ENCODE measurements at places on chromosomes 6 and 20.

DNA sequence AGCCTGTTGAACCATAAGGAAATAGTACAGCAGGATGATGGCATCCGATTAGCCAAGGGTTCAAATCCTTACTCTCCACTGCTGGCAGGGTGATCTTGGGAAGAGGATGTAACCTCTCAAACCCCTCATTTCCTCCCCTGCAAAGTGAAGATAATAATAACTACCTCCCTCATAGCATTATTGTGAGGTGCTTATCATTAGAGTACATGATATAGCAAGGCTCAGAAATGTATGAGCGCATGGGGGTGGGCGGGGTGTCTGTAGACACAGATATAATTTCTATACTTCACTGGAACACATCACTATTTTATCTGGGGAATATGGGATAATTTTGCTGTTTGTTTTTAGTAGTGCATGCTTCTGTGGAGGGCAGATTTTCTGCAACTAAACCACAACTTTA is 89.8 kb upstream of the LAMP5 start:
- DNase-seq = no peak

GRCh38 chr6:5587648-5588047 is 326.3 kb downstream of the FARS2 start:
- DNase-seq = no peak

- DNase-seq = no peak
These were observed 74.5 kb downstream of the LINC00237 start for GRCh38 chr20:21031666-21032065.

GRCh38 chr20:20956513-20956931 is 149.6 kb downstream of the LINC00237 start:
- no peak for DNase-seq

- DNase-seq = no peak
These were observed 650 bp upstream of the TTK start for GRCh38 chr6:80003826-80004172.

DNA sequence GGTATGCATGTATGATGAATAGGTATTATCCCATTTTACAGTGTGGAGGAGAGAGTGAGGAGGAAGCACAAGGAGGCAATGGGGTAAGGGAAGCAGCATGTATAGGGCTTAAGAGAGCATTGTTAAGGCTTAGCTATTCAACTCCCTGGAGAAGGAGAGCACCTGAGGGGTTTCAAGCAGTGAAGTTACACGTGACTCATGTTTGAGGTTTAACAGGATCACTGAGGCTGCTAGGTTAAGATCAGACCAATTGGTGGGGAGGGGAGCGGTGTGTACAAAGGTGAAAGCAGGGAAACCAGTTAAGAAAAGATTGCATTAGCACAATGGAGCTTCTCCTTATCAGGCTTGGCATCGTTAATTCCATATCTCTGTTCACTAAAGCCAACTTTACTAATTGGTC is 64.4 kb upstream of the NHSL1 start:
- DNase-seq = no peak

- DNase-seq = no peak
These were observed 5.2 kb downstream of the HAO1 start for GRCh38 chr20:7935027-7935551.

- no peak for DNase-seq
These were observed 175.5 kb downstream of the RFPL4B start for GRCh38 chr6:112522587-112522986.

- no peak for DNase-seq
These were observed 43.6 kb upstream of the DEFB112 start for GRCh38 chr6:50093116-50093937.

DNA sequence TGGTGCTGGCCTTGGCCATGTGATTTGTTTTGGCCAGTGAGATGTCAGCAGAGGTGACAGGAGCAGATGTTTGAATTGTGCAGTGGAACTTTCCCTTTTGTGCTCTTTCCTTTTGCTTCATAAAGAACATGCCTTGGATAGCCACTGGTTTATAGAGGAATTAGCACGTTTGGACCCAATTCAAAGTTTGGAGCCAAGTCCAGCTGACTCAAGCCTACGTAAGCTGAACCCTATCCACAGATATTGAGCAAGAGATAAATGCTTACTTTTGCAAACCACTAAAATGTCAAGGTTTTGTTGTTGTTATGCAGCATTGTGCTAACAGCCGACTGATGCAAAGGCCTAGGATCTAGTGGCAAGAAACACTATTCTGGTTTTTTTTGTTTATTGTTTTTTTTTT is 230.9 kb upstream of the CITED2 start:
- peak; percentile 5 for DNase-seq

- DNase-seq = no peak
These were observed 30.7 kb upstream of the IRF4 start for GRCh38 chr6:360764-361373.

DNA sequence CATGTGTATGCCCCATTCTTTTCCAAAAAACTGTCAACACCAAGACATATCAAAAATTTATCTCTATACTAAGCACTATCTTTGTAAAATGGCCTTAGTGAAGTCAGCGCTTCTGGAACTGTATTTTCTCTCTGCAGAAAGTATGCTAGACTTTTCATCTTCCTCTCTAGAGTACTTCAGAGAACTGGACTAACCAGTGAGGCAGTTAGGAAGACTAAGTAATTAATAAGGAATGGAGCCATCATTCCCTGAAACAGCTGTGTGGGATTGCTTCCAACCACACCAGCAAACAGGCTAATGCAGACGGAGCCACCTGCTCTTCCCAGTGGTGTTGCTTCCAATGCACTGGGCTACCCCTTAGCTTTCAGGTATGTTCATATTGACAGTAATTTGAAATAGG is 169.1 kb upstream of the FUT9 start:
- no peak for DNase-seq

DNA sequence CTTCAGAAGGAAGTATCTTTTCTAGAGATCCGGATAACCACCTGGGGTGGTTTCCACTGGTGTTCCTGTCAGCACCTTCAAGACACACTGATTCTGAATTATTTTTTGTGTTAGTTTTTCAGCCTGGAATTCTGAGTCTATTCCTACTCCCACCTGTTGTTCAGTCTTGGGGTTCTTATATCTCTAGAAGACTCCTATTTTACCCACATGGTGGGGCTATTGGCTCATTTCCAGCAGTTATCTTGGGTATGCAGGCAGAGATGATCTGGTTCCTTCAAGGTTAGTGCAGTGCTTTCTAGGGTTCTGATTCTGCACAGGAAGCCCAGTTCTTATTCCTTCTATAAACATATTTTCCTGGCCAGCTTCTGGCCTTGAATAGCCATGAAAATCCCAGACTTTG is 175.6 kb upstream of the PDE7B start:
- DNase-seq = peak; percentile 4

DNA sequence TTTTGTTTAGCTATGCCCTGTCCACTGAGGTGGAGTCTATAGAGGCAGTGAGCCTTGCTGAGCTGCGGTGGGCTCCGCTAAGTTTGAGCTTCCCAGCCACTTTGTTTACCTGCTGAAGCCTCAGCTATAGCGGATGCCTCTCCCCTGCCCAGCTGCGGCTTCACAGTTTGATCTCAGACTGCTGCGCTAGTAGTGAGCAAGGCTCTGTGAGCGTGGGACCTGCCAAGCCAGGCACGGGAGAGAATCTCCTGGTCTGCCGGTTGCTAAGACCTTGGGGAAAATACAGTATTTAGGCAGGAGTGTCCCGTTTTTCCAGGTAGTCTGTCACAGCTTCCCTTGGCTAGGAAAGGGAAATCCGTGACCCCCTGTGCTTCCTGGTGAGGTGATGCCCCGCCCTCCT is 138.4 kb downstream of the SMAP1 start:
- no peak for DNase-seq

DNA sequence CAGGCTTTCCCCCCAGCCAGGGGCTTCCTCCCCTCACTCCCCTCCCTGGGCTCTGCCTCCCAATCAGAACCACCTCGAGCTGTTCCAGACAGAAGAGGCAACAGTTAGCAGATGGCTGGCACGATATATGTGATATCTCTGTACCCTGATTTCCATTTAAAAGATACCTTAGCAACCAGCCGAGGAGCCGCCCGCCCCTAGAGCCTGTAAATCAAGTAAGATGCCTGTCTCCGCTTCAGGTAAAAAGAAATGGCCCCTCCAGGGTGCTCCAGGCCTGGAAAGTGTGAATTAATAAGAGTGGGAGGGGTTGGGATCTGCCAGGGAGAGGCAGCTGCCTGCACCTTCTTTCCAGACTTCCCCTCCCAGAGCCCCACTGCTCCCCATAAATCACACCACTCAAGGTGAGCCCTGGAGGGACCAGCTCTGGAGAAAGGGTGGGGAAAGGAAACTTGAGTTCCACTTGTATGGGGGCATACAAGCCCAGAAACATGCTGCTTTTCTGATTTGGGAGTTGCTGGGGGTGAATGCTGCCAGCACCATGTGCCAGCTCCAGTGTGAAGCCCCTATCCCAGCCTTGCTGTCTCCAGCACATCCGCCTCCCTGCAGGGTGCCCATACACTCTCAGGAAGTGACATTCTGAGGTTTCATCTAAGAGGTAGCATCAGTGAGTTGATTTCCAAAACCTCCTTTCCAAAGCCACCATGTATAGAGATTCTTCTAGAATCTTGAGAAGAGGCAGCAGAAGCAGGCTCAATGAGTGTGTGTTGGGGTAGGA is 148.0 kb downstream of the LRFN2 start:
- DNase-seq = no peak

- no peak for DNase-seq
These were observed 611 bp upstream of the RAB22A start for GRCh38 chr20:58308680-58309527.

GRCh38 chr6:88705601-88706000 is 257.8 kb downstream of the RNGTT start:
- DNase-seq = no peak

- no peak for DNase-seq
These were observed 7.3 kb downstream of the GHRH start for GRCh38 chr20:37254114-37254878.

DNA sequence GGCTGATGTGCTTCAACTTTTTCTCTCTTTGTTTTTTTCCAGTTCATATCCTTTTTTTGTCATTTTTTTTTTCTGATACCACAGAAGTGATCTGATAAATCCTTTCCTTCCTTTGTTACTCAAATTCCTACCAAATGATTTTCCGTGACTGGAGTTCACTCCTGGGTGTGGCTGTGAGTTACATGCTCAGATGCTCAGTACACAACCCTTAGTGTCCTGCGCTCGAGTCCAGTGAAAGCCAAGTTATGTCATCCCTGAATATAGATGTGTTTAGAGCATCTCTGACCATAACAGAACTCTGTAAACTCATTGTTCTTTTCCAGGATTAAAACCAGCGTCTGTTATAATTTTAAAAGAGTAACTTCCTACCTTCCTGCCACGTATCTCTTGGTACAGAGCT is 147.2 kb upstream of the AKAP12 start:
- no peak for DNase-seq

DNA sequence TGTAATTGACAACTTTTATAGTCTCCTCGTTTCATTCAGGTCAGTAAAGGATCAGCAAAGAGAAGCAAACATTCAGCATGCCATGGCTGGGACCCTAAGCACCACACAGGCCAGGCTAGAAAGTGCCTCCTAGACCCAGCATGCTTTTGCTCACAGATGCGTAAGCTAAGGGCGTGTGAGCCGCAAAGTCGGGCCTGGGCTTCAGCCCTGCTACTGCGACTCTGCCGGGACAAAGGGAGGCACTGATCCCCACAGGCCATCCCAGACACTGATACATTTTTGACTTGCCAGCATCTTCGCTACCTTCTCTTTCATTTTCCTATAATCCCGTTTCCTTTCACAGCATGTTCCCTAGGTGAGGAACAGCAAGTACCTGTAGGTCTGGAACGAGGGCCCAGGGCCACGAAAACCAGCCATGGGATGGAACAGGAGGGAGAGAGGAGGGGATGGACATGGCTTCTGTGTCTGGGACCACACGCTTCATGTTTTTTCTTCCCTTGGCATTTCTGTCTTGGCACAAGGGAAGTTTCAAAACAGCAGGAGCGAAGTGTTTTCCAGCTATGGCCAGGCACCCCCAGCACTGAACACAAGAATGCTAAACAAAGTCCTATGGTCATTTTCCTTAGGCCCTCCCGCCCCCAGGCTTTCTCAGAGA is 42.6 kb downstream of the IRF4 start:
- no peak for DNase-seq

- DNase-seq = peak; percentile 41
These were observed 89.0 kb downstream of the CD40 start for GRCh38 chr20:46206992-46207549.

- no peak for DNase-seq
These were observed 12.1 kb upstream of the DDX27 start for GRCh38 chr20:49207076-49207475.

DNA sequence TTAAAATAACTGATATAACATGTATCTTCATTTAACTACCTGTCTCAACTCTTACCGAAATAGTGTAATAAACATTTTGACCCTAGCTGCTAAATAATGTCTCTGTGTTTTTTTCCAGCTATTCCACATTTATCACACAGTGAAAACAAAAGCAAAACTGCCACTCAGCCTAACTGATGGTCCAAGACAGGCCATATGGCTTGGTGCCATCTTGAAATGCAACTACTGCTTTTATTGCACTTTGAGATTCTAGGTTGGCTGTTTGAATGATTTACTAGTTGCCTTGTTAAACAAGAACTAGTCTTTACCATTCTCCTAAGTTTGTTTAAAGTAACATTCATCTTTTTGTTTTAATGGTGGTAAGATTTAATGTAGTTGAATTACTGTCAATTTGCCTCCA is 739.8 kb downstream of the TFAP2A start:
- no peak for DNase-seq

DNA sequence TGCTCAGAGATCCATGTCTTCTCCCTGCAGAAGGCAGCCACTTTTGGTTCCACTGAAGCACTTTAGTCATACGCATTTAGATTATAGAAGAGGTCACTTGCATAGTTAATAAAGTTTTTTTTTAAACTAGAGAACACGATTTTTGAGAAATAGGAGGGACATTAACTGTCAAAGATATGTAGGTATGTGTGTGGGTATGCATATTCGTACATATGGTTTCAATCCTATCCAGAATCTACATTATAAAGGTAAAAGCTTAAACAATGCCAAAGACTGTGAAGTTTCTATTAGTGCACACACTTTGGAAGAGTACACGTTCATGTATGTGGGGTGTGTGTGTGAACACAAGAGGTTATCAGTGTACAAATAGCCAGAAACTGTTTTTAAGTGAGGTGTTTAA is 103.2 kb downstream of the BTBD3 start:
- no peak for DNase-seq

- no peak for DNase-seq
These were observed 114.3 kb upstream of the PLEKHG1 start for GRCh38 chr6:150485161-150485958.

DNA sequence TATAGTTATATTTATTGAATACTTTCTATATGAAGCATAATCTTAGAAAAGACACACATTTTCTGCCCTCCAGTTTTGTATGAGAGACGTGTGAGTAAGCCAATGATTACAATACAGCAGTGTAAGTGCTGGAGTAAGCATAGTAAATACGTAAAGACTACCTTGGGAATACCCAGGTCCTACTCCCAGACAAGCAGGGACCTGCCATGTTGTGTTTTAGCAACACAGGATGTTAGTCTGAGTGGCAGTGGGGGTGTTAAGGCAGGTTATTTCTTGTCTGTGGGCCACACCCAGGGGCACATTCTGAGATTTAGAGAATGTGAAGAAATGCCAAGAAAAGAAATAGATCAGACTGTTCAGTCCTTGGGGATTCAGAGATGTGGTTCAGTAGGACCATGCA is 34.3 kb upstream of the RNF144B start:
- DNase-seq = no peak

Data from H4 (cell line).